ENCODE measurements at places on chromosomes 5 and 9. TPM values are rescaled to one million over a fixed set of nuclear protein-coding genes. Genes with fewer than 3 reads are reported as not detected.
A peak's percentile ranks its signal among the peaks of the same experiment; 100 is the strongest.

TLX3 gene
- total RNA-seq, result 2.1 TPM

SPATA31A3 gene
- not detected for total RNA-seq

PCDHB5 gene
- 7.3 TPM for total RNA-seq

NINJ1 gene
- total RNA-seq, result 19.4 TPM

FBXL7 gene
- 3.8 TPM for total RNA-seq

STPG3 gene
- 0.31 TPM for total RNA-seq

CCL27 gene
- total RNA-seq, result 0.43 TPM

DNA sequence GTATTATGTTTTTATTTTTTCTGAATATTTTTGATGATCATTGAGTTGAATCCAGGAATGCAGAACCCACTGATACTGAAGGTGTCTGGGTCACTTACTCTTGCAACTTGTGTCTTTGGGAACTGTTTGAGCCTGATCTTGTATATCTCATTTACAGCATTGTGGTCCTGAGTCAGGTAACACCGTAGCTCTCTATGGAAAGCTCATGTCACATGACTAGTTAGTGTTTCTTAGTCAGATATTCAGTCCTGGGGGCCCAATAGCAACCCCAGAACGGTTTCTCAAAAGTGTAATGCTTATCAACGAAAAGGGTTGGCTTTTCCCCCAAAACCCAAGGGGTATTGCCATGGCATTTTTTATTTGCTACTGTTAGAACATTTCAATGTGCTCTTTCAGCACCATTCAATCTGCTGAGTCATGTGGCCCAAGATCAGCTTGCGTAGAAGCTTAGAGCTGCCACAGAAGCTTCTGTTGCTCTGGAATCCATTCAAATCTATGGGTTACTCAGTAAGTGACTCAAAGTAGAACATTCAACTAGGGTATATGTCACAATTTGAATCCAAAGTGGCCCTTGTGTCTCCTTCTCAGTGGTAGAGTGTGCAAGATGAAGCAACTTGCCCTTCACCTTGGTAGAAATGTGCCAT, 12.1 kb upstream of the PTAR1 start:
- DNase-seq, result no peak

DNA sequence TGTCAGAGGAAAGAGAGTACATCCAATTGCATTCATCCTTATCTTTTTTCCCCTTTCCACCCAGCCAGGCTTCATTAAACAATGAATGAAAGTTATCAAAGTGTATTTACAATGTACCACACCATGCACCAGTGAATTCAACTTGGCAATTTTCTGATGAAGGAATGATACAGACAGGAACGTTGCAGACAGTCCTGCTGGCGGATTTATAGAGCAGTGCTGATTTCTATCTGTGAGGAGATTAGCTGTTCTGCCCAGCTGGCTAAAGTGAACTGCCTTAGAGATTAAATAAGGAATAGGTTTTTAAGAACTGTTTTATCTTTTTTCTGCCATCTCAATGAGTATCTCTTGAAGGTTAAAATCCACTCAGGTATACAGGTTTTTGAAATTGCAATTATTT, 403.9 kb downstream of the CDH18 start:
- no peak for DNase-seq

GRCh38 chr9:96256800-96257199, 45.2 kb downstream of the HSD17B3 start:
- no peak for DNase-seq

- DNase-seq, result peak; percentile 32
Observed at GRCh38 chr9:127133739-127134167, 11.3 kb upstream of the ANGPTL2 start.

DNA sequence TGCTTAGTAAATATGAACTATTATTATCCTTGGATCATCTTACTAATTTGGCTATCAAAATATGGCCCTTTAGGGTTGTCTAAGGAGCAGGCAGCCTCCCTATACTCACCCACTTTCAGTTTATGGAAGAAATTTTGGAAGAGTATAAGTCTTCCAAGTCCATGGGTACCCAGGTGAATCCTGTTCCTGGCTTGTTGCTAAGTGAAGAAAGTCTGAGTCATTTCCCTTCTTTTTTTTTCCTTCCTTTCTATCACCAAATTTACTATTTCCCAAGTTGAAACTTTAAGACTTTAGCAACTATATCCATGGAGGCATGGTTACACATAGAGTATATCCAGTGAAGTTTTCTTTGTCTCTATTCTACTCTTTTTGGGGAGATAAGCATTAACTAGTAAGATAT, 184.0 kb upstream of the ACTBL2 start:
- DNase-seq, result no peak

GRCh38 chr9:12183321-12183720, 509.9 kb upstream of the TYRP1 start:
- DNase-seq, result no peak

GRCh38 chr5:1652873-1653697, 129.3 kb upstream of the LPCAT1 start:
- peak; percentile 65 for DNase-seq

- no peak for DNase-seq
Observed at GRCh38 chr9:126844085-126844484, 16.4 kb upstream of the ZBTB34 start.

DNA sequence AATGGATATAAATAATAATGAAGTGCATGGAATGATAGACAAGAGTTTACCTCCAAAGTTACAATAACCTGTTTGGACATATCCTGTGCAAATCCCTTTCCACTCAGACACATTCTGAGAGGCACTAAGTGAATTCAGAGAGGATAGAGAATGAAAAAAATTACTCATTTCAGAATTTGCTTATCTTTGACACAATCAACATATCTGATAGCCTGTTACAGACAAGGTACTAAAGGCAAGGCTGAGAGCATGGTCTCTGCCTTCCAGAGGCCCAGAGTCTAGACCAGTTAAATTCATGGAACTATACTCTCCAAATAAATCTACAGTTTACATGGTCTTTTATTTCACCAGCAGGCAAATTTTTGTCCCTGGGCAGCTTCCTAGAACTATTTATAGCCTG, 371.8 kb upstream of the PTGER4 start:
- DNase-seq, result no peak

- DNase-seq, result no peak
Observed at GRCh38 chr9:121684381-121685145, 33.1 kb downstream of the DAB2IP start.

GRCh38 chr5:163649514-163649913, 144.1 kb downstream of the MAT2B start:
- DNase-seq, result no peak

- DNase-seq, result no peak
Observed at GRCh38 chr5:132883261-132883834, 9.9 kb downstream of the LEAP2 start.

DNA sequence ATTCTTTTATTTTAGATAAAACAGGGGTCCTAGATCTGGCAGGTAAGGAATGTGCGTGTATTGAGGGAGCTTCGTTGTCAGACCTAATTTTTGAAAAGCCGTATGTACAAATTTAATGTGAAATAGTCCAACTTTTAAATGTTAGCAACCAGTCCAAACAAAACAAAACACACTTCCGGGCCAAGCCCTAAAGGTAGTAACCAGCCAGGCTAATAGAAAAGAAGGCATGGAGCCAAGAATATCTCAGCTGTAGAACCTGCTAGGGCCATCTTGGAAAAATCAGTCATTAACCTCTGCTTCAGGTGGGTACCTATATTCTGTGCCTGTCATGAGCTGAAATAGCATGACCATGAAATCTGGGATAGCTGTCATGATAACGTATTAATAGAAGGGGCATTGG, 71.0 kb downstream of the SMARCA2 start:
- DNase-seq, result no peak

DNA sequence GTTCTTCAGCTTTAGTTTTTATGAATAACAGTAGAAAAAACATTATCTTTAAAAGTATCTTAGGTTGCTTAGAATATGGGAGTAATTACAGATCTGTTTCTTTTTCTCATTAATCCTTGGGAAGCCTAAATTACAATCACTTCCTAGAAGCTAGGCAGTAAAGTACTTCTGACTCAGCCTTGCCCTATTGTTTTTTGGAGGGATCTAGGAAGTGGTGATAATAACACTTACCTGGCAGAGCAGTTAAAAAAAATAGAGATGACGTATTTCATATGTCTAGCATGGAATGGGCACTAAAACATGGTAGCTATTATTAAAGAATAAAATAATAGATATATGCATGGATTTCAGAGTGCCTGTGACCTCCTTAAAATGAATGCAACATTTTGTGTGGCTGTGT, 8.2 kb upstream of the FST start:
- DNase-seq, result no peak

GRCh38 chr5:38997591-38997990, 76.6 kb downstream of the RICTOR start:
- no peak for DNase-seq

- DNase-seq, result no peak
Observed at GRCh38 chr9:4073371-4073770, 226.5 kb downstream of the GLIS3 start.

- no peak for DNase-seq
Observed at GRCh38 chr9:126682928-126683697, 69.4 kb downstream of the LMX1B start.

- no peak for DNase-seq
Observed at GRCh38 chr9:16915126-16915831, 44.8 kb upstream of the BNC2 start.

DNA sequence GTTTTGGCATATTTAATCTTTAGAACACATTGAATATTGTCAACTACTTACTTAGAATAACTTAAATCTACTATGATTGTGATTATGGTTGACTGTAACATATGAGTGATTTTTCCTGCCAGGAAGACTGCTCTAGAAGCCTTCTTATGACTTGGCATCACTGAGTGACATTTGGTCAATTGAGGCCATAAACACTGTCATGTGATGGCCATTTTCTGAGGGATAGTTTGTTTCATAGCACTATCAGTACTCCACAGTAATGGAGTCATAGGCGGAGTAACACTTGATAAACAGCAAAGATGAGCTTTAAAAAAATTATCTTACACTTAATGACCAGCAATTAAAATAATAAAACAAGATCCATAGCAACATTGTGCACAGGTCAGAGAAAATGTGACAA, 31.0 kb downstream of the C9orf40 start:
- no peak for DNase-seq

GRCh38 chr5:127331890-127332649, 41.5 kb downstream of the MEGF10 start:
- DNase-seq, result no peak

- no peak for DNase-seq
Observed at GRCh38 chr9:124330011-124330697, 72.4 kb downstream of the NEK6 start.

DNA sequence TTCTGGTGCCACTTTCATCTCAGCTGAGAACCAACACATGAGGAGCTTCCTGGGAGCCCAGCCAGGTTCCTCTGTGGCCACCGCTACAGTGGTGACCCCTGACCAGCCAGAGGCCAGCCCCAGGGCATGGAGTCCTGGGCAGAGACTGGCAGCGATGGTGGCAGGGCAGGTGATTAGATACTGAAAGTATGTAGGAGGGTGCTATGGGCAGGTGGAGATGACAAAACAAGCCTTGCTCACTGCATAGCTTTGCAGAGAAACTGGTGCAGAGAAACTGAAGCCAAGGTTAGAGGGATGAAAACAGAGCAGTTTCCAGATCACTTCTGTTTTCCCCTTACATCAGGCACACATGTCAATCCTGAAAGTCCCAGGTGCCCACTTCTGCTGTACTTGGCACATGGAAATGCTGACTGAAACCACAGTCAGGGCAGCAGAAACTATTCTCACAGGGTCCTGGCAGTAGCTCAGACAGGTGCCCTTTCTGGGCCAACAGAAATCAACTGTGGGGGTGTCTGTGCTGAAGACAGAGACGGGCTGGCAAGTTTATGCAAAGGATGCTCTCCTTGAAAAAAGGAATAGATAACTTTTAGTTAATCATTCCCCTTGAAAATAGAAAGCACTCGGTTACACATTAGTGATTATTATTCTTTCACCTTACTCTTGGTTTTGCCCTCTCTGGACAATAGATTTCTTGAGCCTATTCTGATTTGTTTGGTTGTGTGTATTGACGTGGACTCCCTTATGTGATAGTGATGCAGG, 90.3 kb downstream of the ANKRD55 start:
- DNase-seq, result no peak

GRCh38 chr5:147530530-147531389, 20.9 kb upstream of the DPYSL3 start:
- no peak for DNase-seq

DNA sequence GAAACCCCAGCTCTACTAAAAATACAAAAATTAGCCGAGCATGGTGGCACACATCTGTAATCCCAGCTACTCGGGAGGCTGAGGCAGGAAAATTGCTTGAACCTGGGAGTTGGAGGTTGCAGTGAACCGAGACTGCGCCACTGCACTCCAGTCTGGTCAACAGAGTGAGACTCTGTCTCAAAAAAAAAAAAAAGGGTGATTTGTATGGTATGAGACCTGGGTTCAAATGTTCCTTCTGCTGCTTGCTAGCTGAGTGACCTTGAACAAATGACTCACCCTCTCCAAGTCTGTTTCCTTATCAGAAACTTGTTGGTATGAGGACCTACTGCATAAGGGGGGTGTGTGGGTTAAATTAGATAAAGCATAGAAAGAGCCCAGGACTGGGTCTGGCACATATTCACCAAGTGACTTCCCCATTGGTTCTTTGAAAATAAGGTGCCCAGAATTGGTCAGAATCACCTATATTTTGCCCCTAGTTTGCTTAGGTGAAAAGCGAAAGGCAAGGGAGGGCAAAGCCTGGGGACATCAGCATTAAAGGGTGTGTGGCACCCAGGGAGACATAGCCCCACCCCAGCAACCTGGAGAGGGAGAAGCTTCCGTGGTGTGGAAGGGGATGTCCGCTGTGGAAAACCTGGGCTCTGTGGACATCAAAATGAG, 9.9 kb downstream of the SLC25A25 start:
- no peak for DNase-seq

DNA sequence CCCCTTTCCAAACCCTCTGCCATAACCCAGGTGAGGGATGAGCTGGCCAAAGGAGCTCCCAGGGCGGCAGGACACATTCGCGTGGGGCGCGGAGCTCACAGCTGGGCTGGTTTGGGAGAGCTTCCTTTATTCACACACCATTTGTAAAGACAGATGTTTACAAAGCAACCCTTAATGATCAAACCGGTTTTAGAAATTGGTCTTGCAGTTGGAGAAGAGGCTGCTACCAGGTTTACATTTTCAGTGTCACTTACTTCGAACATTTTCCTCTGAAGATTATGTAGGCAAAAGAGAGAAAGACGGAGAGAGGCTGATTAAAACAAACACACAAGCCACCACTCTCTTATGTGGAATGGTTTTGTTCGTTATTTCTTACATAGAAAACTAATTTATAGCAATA, 648.7 kb downstream of the IRX1 start:
- DNase-seq, result no peak

DNA sequence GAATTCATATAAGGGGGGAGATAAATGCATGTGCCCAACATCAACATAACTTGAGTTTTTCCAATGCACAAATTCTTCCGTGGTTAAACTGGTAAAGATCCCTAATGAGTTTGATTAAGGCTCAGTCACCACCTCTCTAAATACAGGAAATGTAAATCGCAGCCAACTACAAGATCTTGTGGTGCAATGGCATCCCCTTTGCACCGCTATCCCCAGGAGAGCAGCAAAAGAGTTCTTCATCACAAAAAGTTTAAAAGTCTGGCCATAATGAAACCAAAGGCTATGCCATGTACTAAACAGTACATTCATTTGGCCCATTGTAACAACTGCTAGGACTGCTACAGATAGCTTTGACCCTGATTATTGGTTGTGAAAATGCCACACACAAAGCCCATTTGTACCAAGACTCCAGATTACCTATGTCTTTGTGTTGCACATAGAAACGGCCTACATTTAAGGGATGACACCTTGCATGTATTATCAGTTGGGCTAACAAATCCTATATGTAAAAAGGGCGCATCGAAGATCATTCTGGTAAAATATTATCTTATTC, 44.5 kb downstream of the ZNF608 start:
- no peak for DNase-seq

Measured in type B pancreatic cell (in vitro differentiated cells).